ENCODE measurements at places on chromosomes 1 and 21. TPM values are rescaled to one million over a fixed set of nuclear protein-coding genes. Genes with fewer than 3 reads are reported as not detected.

PSMG1 gene
- total RNA-seq = 14.2 TPM

FCMR gene
- 312 TPM for total RNA-seq

PLA2G2F gene
- total RNA-seq = not detected

VANGL2 gene
- not detected for total RNA-seq

TRABD2B gene
- total RNA-seq = not detected

AJAP1 gene
- total RNA-seq = not detected

HOOK1 gene
- total RNA-seq = 14.4 TPM

NKAIN1 gene
- not detected for total RNA-seq

DHRS3 gene
- 115 TPM for total RNA-seq

SPRR2F gene
- not detected for total RNA-seq

MYBPH gene
- not detected for total RNA-seq

OSCP1 gene
- 0.67 TPM for total RNA-seq

RHEX gene
- total RNA-seq = not detected

ZNF648 gene
- not detected for total RNA-seq

CR2 gene
- 2.6 TPM for total RNA-seq

FCN3 gene
- not detected for total RNA-seq

RNF19B gene
- total RNA-seq = 39.2 TPM

PYHIN1 gene
- 32.1 TPM for total RNA-seq

TPR gene
- 140 TPM for total RNA-seq

GJA5 gene
- not detected for total RNA-seq

FAAH gene
- total RNA-seq = 8.3 TPM

CYP4A11 gene
- total RNA-seq = not detected

LCE3D gene
- total RNA-seq = not detected

ADCY10 gene
- 0.66 TPM for total RNA-seq

SEC16B gene
- 0.27 TPM for total RNA-seq

FGR gene
- 0.74 TPM for total RNA-seq
